Activated naive CD4-positive, alpha-beta T cell (primary cell): ENCODE measurements at places on chromosomes 13 and 19.

DNA sequence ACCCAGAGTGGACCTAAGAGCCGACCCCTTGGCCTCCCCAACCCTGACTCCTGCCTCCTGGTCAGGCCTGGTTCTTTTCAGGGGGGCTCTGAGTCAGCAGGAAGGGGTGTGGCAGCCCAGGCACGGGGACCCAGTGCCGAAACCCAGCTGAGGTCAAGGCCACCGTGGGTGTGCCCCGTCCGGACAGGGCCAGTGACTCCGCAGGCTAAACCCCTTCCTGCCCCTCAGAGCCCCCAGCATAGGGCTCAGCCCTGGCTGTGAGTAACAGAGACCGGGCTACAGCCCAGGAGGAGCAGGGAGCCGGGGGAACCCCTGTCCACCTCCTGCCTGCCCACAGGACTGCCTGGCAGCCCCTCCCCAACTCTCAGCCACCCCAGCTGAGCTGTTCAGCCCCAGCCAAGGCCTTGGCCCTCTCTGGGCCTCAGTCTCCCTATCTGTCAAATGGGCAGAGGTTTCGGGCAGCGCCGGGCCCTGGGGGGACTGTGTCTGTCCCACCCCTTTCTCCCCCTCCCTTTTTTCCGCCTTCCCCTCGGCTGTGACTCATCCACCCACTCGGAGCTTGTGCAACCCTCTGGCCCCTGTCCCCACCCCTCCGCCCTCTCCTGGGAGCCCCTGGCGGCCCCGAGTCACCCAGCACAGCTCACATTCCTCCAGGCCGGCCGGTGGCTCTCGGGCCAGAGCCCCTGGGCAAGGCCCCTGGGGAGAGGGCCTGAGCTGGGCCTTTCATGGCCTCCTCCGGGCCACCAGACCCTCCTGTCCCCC lies 8.6 kb downstream of the ZBTB7A start:
- no peak for DNase-seq

GRCh38 chr13:33547035-33547434 lies 261.5 kb upstream of the STARD13 start:
- no peak for DNase-seq

GRCh38 chr13:98026457-98026857 lies 73.0 kb downstream of the IPO5 start:
- no peak for DNase-seq

DNA sequence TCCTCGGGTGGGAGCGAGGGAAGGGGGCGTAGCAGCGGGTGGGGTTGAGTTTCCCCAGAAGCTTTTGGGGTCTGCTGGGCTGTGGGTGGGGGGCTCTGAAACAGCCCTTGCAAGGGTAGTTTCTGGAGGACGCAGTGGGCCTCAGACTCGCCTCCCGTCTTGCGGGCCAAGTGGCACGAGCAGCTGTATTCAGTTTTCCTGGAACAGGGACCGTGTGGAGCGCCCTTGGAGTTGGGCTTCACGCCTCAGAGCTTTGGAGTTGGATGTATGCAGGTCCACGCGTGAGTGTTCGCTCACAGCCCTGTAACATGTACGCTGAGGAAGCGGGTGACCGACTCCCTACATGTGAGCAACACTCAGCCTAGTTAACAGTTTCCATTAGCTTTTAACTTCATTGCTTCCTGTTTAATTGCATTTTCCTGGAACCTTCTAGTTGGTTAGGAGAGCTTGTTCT lies 603 bp downstream of the TM9SF2 start:
- no peak for DNase-seq

GRCh38 chr13:51782026-51782710 lies 21.8 kb downstream of the DHRS12 start:
- no peak for DNase-seq

GRCh38 chr13:101736566-101736965 lies 284.1 kb downstream of the ITGBL1 start:
- DNase-seq: no peak

DNA sequence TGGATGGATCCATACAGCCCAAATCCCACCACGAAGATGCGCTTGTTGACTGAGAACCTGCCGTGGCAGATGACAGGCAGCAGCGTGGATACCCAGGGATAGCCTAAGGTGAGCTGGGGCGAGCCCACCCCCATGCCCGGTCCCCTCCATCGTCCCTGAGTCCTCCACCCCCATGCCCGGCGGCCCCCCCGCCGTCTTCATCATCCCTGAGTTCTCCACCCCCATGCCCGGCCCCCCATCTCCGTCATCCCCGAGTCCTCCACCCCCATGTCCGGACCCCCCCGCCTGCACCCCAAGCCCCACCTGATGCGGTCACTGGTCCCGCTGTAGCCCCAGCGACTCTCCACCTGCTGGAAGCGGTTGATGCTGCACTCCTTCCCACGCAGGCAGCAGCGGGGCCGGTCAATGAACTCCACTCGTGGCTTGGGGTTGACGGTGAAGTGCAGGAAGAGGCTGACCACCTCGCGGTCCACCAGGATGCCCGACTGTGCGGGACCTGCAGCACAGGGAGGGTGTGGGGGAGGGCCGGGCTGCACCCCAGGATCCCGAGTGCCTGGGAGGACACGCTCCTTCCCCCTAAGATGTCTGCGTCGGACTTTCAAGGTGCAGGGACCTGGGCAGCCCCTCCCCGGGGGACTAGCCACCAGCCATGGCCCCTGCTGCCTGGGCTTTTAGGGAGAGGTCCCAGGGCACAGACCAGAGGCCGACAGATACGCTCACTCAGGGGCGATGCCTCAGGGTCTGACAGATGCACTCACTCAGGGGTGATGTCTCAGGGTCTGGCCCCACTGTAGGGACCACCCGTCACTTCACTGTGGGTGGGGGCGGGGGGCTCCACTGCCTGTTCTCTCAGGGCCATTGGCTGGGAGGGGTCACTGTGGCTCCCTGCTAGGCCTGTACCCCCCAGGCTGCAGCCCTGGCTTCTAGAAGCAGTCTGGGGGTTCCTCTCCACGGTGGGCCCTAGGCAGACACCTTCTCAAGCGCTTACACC lies 28.0 kb downstream of the BTBD2 start:
- no peak for DNase-seq

- no peak for DNase-seq
Measured at GRCh38 chr19:6745965-6746364, 6.5 kb downstream of the TRIP10 start.

GRCh38 chr13:43319617-43320444 lies 296.4 kb downstream of the DNAJC15 start:
- DNase-seq: no peak

DNA sequence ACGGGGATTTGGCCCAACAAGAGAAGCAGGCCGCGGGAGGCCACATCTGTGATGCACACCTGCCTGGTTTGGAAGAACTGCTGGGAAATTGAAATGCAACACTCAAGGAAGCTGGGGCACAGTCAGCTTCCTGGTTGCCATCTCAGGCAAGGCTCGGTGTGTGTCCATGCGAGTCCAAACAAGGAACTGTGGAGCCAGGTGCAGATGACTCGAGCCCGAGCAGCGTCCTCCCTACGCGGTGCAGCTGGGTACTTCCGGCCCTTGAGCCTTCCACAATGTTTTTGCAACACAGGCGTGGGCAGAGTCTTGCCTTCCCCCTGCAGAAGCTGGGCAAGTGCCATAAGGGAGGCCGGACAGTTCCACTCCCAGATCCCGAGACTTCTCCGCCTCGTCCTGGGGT lies 94.6 kb downstream of the CRYL1 start:
- no peak for DNase-seq

DNA sequence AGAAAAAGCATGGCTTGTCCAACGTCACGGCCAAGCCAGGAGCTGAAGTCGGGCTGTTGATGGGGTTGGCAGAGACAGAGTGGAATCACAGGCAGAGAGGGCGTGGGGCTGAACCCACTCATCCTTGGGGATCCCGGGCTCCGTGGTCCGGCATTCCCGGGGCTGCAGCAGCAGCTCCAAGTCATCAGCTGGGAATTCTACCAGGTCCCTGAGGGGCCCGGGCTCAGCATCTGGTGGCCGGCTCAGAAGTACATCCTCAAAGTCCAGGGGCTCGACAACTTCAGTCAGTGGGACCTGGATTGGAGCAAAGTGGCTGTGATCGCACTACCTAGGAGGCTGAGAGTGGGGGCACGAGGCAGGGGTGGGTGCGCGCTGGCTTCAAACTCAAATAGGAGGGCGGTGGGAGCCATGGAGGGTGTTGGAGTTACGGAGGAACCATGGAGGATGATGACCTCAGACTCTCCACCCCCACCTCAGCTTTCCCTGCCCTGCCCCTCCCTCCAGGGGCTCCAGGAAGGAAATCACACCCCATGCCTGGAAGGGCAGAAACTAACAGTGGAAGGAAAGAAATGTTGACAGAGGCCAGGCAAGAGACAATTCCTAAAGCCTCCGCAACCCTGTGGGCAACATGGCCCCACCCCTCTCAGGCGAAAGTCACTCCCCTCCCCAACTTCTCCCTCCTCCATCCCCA lies 9.5 kb downstream of the DOCK6 start:
- no peak for DNase-seq

DNA sequence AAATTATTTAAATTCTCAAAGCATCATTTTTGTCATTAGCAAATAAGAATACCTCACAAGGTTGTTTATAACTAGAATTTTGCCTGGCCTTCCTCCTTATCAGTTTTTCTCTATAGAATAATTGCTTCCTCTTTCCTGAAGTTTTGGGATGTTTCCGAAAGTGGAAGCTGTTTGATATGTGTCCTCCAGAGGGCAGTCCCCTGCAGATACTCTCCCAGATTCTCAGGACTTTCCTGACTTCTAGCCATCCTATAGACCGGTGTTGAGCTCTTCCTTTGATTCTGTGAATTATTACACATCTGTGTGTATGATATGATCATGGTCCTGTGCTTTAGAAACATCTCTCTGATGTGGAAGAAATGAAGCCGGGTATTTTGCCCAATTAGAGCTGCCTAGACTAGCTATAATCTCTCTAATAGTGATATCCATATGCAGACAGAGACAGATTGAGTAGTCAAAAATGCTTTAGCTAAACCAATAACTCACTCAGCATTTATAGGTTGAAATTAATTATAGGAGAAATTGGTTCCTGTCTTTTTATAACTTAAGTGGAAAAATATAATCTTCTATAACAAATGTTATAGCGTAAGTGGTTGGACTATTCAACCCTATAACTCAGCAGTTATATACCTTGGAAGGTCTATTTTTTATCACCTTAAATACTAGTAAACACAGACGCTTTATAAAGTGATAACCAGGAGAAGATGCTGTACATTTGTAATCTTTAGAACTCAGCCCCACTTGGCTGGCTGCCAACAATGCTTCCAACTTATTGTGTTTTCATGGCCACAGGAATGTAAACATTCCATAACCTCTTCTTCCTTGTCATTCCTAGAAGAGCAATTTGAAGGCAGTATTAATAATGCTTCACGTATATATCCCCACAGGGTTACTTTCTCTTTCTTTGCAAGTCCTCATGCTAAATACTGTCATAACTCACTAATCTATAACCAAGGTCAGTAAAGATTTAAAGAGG lies 201.0 kb upstream of the RXFP2 start:
- no peak for DNase-seq

DNA sequence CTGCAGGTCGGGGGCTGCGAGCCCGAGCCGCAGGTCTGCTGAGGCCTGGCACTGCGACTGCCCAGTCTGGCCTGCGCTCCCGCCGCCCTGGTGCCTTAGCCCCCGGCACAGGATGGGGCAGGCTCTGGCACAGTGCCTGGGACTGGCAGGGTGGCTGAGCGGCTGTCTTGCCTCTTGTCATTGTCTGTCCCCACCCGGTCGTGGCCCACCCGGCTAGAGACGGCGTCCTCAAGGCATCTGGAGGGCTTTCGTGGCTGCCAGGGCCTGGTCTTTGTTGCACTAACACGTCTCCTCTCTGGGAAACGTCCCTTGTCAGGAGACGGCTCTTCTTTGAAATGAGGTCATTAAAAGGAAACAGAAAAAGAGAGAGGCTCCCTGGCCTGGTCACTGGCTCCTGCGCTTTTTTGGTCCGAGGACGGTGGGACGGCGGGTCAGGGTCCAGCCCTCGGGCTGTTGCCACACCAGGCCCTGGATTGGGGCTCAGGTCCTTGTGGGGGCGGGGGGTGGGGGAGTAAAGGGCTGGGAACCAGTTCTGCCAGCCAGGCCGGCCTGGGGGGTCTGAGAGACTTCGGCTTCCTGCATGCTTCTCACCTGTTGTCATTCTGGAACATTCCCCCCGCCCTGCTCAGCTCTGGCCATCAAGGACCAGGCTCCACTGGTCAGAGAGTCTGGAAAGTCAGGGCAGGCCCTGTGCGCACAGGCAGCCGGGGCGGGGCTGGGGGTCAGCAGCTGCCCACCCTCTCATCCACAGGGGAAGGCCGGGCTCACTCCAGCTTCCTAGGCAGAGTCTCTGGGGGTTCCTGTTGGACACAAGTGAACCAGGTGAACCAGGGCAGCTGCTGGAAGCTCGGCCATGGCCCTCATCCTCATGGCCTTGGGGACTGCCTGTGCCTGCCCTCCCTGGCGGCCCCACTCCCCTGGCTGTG lies 6.2 kb upstream of the ZNF554 start:
- no peak for DNase-seq

- no peak for DNase-seq
Measured at GRCh38 chr13:94413598-94413944, 65.9 kb downstream of the DCT start.

DNA sequence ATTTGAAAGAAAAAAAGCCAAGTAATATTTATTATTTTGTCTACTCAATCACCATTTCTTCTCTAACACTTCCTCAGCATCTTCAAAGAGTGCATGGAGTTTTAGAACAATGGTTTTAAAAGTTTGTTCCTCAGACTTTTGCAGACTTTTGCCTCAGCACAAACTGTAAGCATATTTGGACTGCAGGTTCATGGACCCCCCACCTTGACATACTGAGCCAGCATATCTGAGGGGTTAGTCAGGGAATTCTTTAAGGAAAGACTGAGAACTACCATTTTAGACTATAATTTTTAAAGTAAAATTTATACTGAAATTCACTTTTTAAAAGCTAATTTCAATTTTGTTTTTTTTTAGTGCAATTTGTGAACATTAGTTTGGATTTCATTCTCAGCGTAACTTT lies 1676.8 kb upstream of the PCDH20 start:
- DNase-seq: no peak

GRCh38 chr13:21898945-21899344 lies 228.1 kb downstream of the FGF9 start:
- no peak for DNase-seq

GRCh38 chr19:18280247-18281081 lies 958 bp downstream of the JUND start:
- DNase-seq: peak; percentile 38

GRCh38 chr19:18975869-18976268 lies 34.9 kb upstream of the HOMER3 start:
- no peak for DNase-seq

DNA sequence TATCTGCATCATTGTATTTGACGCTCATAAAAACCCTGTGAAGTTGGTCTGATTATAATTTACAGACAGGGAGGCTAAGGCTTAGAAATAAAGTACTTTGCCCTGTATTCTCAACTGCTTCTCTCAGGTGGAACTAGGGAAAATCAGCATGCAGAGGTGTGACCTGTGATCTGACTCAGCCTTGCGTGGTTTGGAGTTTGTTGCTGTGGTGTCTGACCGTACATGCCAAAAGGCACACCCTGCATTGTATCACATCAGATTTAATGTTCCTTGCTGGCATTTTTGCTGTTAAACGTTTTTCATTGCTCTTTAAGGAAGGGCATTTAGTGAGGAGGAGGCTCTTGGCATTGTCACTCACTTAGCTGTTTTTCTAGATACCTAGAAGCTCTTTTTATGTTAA lies 58.8 kb upstream of the C1QTNF9B start:
- no peak for DNase-seq
